ENCODE measurements at places on chromosomes 16 and 17.

DNA sequence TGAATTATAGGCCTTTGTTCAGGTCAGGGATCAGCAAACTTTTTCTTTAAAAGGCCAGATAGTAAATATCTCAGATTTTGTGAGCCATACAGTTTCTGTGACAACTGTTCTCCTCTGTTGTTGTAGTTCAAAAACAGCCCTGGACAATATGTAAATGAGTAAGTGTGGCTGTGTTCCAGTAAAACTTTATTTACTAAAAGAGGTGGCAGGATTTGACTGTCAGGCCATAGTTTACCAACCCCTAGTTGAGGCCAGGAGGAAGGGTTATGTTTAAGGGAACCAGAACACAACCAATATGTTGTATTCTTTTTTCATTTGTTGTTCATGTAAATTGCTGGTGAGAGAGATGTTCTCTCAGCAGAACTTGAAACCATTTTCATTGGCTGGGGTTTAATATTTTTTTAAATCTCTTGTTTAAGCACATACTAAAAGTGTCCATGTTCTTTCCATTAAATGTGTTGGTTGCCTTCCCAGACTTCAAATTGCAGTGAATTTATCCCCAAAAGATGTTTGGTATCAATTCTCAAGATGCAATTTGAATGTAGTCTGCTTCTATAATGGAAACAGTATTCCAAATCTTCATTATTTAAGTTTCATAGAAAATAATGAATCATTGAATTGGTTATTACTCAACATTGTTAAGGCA is 260.3 kb downstream of the FTO start:
- DNase-seq, result no peak

GRCh38 chr17:77323413-77324171 is 182.8 kb downstream of the SEC14L1 start:
- DNase-seq, result no peak

- DNase-seq, result no peak
These were observed 291.2 kb downstream of the CDH11 start for GRCh38 chr16:64830653-64831052.

DNA sequence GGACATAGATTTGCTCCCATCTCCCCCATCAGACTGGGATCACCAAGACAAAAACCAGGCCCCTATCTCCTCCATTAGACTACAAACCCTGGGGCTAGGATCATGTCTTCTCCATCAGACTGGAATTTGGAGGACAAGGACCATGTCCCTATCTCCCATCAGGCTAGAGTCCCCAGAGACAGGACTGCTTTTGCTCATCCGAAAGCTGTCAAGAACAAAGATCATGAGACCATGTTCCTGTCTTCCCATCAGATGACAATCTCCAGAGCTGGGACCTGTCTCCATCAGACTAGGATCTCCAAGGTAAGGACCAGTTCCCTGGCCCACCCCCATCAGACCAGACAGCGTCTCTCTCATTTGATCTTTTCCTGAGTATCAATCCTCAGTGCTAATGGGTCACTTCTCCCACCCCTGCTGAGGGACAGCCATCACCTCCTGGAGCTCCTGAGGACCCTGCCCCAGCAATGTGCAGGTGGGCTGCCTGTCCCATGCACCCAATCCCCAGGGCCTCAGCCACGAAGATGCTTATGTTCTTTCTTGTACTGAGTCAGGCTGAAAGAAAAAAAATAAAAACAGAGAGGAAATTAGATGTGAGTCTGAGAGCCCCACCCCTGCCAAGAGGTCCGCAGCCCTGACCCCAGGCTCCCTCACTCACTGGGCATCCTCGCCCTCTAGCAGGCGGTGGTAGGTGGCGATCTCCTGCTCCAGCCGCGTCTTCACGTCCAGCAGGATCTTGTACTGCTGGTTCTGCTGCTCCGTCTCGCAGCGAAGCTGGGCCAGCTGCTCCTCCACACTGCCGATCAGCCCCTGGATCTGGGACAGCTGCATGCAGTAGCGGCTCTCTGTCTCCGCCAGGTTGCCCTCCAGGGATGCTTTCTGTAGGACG is 90.3 kb downstream of the GOSR1 start:
- no peak for DNase-seq

DNA sequence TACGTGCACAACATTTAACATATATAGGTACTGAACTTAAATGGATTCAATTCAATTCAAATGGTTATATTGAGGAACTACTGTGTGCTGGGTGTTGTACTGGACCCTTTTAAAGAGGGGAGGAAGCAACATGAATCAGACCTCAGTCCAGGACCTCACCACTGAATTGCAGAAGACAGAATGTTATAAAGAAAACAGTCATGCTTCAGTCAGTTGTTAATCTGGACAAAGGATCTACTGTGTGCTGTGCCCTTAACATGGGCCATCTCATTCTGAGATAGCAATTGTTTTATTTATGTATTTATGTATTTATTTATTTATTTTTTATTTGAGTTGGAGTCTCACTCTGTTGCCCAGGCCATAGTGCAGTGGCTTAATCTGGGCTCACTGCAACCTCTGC is 240.1 kb downstream of the HAPSTR1 start:
- no peak for DNase-seq

- no peak for DNase-seq
These were observed 1.1 kb downstream of the SEPTIN12 start for GRCh38 chr16:4787068-4787467.

DNA sequence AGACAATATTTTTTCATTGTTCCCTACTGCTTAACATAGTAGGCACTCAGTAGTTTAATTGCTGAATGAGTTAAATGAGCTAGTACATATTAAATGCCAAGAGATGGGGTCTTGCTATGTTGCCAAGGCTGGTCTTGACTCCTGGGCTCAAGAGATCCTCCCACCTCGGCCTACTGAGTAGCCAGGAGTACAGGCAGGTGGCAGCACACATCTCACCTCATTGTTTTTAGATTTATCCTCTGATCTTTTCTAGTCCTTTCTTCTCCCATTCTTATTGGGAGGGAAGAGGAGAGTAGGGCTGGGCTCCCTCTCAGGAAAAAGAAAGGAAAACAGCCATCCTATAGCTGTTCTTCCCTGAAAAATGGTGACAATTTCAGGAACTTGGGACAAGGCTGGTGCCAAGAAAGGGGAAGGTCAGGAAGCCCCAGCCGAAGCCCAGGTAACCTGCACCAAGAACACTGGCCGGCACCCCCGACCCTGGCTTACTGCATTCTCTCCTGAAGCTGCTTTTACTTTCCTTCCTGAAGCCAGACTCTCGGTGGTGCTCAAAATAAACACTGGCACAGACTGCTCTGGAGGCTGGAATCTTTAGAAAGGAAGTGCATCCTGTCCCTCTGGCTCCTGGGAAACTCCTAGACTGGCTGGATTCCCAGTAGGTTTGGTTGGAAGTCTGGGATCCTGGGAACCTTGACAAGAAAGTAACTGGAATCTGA is 2.7 kb downstream of the TNFAIP1 start:
- DNase-seq, result no peak

- no peak for DNase-seq
These were observed 27.2 kb downstream of the CNTNAP1 start for GRCh38 chr17:42709561-42709960.

DNA sequence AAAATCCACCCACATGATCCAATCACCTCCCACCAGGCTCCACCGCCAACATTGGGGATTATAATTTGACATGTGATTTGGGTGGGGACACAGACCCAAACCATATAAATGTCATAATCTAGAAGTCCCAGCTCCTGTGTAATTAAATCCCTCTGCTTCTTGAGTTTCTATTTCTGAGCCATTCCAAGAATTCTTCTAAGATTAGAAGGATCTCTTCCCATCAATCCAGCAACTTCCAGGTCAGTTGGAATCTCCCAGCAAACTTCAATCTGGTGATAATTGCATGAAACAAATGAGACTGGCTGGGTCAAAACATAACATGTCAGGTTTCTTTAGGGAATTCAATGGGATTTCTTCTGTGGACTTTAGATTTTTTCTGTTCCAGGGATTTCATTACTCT is 127.8 kb upstream of the CDH5 start:
- no peak for DNase-seq

GRCh38 chr16:69204172-69204571 is 17.2 kb downstream of the SNTB2 start:
- no peak for DNase-seq

- DNase-seq, result no peak
These were observed 97.0 kb downstream of the MRTFB start for GRCh38 chr16:14168146-14168545.

DNA sequence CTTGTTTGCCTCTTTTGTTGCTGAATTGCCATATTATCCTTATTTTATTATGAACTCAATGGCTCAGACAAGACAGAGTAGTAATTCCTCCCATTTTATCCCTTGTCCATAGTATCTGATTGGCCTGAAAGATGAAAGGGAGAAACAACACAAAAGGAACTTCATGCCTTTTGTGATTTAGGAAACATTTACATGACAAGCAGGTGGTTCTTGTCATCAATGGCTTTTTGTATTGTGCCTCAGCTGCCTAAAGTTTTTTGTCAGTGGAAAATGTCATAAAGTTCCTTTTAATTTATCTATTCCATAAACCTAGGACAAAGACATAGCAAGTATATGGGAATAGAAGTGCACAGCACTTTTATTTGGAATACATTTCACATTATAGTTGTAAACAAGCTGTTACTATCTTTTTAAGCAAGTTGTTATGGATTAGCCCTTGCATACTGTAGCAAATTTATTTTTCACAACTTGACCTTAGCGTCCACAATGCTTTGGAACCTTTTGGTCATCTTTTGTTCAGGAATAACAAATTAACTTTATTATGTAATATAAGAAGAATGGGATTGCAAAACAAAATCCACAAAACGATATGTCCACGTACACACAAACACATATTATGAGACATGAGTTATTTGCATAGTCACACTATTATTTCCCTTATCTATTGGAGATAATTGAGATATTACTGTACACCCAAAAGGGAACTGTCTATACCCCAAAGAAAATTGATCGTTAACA is 12.4 kb upstream of the MPHOSPH6 start:
- DNase-seq, result no peak

GRCh38 chr16:64718486-64718885 is 403.4 kb downstream of the CDH11 start:
- DNase-seq, result no peak

DNA sequence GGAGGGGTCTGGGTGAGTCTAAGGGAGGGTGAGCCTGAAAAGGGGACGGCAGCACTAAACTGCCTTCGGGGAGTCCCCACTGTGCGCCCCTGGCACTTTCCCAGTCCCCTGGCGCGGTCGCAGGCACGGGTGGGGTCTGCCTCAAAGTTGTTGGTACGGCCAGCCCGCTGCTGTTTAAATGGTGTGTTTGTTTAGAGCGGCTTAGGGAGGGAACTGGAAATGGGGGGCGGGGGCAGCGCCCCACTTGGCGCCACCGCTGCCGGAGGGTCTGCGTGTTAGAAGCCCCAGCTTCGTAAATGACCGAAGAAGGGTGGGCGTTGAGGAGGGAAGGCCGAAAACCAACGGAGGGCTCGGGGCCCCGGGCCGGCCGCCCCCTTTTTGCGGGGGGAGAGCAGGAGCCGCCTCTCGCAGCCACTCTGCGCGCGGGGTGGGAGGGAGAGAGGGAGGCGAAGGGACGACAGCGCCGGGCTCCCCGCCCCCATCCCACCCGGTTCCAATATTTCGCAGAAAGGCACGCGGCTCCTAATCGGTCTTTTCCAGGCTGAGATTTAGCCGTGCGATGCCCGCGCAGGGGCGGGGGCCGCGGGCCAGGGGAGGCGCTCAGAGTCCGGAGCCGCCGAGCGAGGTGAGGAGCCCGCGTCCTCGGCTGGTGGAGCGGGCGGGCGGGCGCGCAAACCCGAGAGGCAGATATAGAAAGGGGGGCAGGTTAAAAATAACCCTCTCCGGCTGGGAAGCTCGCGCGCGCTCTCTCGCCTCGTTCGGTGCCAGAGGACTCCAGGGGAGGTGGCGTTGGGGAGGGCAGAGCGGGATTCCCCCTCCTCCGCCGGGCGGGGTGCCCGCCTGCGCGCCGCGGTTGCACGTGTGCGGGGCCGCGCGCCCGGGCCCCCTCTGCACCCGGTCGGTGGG is 54.9 kb downstream of the SREBF1 start:
- peak; percentile 71 for DNase-seq

GRCh38 chr16:7378024-7378695 is 45.5 kb downstream of the RBFOX1 start:
- DNase-seq, result peak; percentile 71

DNA sequence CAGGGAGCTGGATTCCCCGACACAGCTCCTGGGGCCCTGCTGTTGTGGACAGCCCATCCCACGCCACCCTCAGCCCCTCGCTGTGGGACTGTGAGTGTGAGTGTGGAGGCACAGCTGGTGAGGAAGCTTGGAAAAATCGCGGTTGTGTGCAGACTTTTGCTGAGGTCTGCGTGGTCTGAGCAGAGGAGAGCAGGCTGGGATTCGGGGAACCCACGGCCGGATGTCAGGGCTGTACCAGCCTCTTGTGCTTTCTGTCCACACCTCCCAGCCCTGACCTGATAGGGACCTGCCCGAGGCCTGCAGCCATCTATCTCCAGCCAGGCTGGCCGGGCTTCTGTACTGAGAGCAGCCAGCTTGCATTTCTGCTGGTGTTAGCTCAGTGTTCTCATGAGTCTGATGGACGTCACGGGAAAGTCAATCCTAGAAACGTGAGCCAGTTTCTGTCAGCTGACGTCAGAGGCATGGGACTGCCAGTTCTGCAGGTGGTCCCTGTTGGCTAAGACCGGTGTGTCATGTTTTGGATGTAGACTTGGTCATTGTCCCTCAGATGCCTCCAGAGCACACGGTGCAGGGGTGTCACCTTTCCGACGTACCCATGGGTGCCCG is 72.8 kb upstream of the ZNF750 start:
- DNase-seq, result no peak

DNA sequence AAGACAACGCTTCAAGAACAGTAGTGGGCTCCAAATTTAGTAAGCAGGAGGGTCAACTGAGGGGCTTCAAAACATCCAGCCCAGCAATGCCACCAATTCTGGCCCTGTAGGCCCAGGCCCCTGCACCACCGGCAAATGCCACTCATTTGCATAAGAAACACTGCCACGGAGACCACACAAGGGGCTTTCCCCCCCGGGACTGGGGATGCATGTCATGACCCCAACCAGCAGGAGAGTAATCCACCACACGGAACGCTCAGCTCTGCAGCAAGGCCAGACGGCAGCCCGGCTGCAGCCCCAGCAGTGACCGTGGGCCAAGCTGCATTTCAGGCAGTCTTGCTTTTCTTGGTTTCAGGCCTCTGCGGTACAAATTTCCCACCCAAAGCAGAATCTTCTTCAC is 14.1 kb downstream of the TMEM11 start:
- DNase-seq, result no peak

DNA sequence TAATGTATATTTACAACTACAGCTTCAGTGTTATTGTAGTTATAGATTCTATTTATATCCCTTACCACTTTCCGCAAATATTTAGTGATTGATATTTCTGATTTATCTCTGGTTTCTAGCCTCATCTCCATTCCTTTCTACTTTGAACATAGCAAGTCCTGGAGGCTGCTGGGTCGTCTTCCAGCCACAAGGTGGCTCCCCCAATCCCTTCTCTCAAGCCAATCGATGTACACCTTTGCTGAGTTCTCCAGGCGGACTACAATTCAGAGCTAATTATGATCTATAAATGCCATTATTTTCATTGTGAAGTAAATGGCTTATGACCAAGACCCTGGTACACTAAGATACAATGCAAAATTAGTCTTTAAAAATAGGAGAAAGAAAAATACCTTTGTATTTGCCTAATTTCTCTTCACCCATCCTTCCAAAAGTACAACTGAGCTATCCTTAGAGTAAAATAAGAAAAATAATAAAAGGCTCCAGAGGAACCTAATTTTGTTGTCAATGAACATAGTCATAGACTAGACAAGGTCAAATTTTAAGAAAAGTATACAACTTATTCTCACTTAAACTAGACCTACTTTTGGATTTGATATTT is 122.1 kb downstream of the SKAP1 start:
- no peak for DNase-seq
